ENCODE measurements at places on chromosomes 2 and 18.

GRCh38 chr18:77102259-77103040 is 30.1 kb downstream of the MBP start:
- DNase-seq = no peak

DNA sequence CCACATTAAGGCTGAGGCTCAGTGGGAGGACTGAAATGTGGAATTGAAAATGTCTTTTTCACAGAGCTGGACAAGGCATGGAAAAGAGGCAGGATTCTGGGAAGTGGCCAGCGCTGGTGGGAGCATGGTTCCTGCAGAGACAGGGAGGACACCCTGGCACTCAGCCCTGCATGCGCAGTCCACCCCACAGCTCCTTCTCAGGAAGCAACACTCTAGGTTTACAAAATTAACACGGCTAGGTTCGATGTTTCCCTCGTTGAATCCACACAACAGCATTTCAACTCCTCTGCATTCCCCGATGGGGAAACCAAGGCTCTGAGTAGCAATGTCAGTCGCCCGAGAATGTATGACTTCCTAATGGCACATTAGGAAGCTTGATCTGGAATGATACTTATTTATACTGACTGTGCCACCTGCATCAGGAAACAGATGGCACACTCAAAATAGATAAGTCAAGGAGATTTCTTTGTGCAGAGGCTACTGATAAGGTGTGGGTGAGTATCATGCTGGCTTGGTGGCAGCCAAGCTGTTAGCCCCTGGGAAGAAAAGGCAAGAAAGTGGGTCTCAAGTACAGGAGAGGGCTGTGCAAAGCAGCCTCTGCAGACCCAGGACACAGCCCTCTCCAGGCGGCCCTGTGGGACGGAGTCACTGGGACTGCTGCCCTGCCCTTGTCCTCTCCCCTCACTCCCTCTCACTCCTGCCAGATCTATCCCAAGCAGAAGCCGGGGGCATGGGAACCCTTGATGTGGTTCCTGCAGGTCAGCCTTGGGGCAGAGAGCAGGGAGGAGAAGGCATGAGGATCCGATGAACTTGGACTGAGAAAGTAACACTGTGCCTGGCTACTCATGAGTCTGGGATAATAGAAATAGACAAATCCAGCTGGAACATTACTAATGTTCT is 158.4 kb upstream of the FHL2 start:
- no peak for DNase-seq

DNA sequence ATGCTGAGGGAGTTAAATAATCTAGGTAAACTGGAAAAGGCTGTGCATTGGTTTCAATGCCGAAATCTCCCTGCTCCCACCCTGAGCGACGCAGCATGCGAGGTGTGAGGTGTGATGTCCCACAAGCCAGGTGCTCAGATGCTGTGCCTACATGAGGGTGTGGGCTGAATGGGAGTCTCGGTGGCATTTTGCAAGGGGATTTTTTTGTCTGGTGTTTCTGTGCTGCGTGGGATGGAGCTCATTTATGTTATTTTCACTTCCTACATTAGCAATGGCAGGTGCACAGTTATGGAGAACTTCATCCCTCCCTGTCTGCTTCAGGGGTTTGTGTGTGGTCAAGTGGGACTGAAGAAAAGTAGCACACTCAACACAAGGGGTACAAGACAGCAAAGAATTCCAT is 110.2 kb upstream of the CCDC68 start:
- no peak for DNase-seq

GRCh38 chr18:35030277-35030989 is 10.8 kb upstream of the MAPRE2 start:
- no peak for DNase-seq

DNA sequence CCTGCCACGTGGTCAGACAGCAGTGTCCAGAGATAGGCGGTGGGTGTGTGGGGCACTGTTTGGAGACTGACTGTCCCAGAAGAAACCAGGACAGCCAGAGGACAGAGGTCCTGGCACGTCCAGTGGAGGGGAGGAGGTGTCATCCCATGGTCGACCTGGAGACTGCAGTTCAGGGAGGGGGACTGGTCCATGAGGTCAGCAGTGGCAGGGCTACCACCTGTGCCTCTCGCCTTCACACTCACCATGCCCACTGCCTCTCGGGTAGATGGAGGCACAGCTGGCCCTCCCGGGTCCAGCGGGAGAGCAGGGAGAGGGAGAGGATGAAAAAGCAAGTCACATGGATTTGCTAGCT is 53.9 kb downstream of the INHBB start:
- no peak for DNase-seq

DNA sequence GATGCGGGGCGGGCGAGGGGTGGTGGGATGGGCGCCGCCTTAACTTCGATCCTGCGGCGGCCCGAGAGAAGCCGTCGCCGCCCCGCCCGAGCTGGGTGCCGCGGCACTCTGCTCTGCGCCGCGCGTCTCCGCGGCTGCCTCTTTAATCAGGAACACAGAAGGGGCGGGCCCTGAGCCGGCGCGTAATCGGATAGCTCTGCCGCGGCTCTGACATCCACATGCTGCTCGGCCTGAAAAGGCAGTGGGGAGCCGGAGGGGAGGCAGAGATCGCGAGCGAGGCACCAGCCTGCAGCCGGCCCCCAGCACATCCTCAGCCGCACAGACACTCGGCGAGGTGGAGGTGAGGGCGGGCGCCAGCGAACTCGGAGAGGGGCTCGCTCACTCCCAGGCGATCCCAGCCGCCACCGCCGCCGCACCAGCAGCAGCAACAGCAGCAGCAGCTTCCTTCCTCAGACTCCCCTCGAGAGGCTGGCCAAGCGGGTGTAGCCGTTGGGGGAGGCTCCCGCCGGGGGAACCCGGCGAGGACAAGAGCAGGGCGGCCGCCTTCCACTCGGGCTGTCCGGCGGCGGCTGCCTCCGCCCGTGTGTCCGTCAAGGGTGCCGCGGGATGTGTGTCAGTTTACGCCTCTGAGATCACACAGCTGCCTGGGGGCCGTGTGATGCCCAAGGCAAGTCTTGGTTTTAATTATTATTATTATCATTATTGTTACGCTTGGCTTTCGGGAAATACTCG is at the start of gene NRP2:
Gene NRP2 (plus strand): TSS at position 263 of the 732 bp plus-strand sequence. CDS start 790 bp downstream, outside the sequence.
- peak; percentile 17 for DNase-seq

- no peak for DNase-seq
These were observed 3.5 kb downstream of the ACSL3 start for GRCh38 chr2:222864296-222864695.

- no peak for DNase-seq
These were observed 81.2 kb upstream of the CYRIA start for GRCh38 chr2:16746833-16747232.

- DNase-seq = no peak
These were observed 131.2 kb upstream of the SEC11C start for GRCh38 chr18:59008302-59008974.

GRCh38 chr2:84905181-84906107 is at the start of gene TMSB10:
Gene TMSB10 (plus strand): TSS chr2:84905656.
- DNase-seq = peak; percentile 71

- no peak for DNase-seq
These were observed 599.4 kb downstream of the XIRP2 start for GRCh38 chr2:167487728-167488127.

- DNase-seq = no peak
These were observed 159.7 kb downstream of the CD226 start for GRCh38 chr18:69787825-69788547.

DNA sequence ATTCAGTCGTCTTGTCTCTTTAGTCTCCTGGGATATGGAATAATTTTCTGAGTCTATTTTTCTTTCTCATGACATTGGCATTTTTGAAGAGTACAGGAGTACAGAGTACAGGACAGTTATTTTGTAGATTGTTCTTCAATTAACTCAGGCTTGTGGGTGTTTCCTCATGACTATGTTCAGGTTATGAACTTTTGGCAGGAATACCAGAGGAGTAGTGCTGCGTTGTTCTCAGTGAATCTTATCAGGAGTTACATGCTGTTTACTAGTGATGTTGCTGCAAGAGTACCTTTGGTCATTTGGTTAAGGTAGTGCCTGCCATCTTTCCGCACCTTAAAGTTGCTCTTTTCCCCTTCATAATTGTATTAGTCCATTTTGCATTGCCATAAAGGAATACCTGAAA is 41.3 kb upstream of the AGFG1 start:
- DNase-seq = no peak

DNA sequence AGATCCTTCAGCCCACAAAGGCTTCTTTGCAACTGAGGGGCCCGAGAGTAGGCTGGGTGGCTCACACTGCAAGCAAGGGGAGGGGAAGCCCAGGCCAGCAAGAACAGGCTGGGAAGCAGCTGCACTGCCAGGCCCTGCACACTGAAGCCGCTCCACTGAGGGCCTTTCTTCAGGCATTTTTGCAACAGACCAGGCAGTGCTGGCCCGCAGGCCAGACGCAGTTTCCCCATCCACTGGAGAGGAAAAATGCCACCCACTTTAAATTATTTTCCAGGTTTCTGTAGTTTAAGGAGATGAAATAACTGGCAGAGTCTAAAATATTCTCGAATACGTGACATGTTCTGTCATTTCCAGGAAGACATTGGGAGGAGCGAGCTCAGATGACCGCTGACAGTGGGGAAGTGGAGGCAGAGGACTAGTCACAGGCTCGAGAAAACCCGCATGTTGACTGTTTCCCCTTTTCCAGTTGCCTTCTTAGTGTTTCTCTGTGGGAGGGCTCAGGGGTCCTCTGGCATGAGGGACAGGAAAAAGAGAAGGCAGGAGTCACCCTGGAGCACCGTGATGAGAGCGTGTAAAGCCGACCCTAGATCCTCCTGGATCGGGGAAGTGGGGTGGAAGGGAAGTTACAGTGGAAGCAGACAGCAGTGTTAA is 53.3 kb upstream of the B3GNT7 start:
- DNase-seq = no peak

GRCh38 chr2:207934720-207935119 is 90.6 kb downstream of the PLEKHM3 start:
- no peak for DNase-seq

GRCh38 chr2:104539649-104540048 is 314.3 kb upstream of the POU3F3 start:
- DNase-seq = no peak

DNA sequence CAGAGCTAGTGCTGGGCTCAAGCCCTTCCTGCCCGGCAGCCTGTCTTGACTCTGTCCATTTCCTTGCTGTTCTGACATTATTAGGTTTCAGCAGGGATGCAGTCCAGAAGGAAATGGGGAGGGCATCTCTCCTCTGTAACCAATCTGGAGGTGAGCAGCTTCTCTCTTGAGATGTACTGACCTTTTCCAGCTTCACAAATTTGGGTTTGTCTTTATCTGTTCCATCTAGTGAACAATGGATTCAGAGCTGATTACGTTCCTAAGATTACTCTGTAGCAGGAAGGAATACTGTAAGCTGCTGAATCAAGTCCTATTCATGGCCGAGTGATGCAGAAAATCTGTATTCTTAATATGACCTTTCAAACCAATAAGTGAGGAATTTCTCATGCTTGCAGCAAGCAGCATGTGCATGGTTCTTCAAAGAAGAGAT is 11.0 kb downstream of the PLA2R1 start:
- no peak for DNase-seq

DNA sequence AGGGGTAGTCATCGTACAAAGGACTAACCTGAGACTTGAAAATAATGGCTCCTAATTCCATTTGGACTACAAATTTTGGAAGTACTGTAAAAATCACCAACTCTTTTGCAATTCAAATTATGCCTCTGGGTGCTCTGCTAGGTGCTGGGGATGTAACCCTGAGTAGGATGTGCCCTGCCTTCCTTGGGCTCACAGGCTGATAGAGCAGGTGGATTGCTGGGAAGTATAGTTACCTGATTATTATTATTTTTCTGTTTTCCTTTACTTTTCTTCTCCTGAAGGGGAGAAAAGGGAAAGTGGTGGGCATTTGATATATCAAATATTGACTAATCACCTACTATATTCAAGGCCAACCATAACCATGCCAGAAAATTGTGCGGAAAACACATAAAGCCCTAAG is 119.3 kb upstream of the RIOK3 start:
- no peak for DNase-seq

DNA sequence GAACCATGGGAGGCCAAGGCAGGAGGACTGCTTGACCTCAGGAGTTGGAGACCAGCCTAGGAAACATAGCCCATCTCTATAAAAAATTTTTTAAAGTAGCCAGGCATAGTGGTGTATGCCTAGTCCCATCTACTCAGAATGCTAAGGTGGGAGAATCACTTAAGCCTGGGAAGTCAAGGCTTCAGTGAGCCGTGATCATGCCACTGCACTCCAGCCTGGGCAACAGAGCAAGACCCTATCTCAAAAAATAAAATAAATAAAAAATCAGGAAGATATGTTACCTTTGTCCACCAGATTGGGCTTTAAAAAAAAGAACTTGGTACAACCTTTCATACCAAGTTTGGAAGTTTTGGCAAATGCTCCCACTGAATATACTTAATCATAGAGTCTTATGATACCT is 35.3 kb downstream of the CFAP210 start:
- DNase-seq = no peak

DNA sequence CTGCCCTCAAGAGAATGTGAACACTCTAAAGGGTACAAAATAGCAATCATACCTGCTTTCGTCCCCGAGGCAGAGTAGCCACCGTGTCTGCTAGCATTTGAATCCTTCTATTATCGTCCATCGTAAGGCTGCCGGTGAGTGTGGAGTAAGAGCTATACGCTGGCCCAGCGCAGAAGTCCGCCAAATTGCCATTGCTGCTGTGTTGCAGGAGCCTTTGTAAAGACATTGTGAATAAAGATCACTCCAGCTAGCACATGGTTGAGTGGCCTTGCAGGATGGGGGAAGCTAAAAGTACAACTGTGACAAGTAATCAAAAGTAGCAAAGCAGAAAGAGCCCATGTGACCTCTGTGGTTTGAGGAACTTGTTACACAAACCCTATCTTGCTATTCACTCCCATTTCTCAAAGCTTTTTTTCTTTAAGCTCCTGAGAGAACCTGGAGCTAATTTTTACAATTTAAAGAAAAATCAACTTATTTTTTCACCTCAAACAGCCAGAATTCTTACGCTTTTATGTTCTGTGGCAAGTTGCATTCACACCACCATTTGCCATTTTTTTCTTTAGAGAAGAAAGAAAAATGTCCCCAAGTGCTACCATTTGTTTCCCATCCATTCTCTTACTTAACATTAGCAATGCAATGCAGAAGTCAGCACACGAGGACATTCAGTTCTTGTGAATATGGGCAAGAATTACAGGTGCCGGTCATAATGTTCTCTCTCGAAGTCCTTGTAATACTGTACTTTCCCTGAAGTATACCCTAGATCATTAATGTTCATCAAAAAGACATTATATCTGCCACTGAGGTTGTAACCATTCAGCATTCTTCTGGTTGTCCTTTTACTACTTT is at the start of gene CYTIP:
Gene CYTIP (minus strand): TSS at position 295 of the 846 bp plus-strand sequence. CDS start 69 bp downstream, at position 226.
- no peak for DNase-seq

GRCh38 chr2:32947484-32948143 is 861 bp downstream of the LTBP1 start:
- DNase-seq = no peak

DNA sequence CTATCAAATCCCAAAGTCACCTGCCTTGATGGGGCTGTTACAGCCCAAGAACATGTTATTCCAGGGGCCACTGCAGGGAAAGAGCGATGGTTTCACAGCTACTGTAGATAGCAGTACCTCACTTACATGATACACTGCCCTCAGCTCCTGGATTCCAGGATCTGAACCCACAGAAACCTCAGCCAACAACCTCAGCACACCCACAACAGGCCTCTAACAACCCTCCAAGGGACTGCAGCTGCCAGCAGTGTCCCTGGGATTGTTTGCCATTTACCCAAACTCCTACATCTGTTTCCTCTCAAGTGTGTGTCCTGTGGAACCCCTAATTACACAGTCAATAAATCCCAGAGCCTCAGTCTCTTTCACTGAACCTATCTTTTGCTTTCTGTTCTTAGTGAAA is 28.2 kb downstream of the OSBPL1A start:
- no peak for DNase-seq

- no peak for DNase-seq
These were observed 117.6 kb upstream of the SPATS2L start for GRCh38 chr2:200188876-200189275.

- DNase-seq = no peak
These were observed 20.2 kb upstream of the TUBB6 start for GRCh38 chr18:12287684-12288402.

All from activated naive CD8-positive, alpha-beta T cell treated with anti-CD3 and anti-CD28 coated beads, Interleukin-2, amount 50 U/mL, for 16 hours (primary cell).